ENCODE measurements at places on chromosomes 7 and 10.

DNA sequence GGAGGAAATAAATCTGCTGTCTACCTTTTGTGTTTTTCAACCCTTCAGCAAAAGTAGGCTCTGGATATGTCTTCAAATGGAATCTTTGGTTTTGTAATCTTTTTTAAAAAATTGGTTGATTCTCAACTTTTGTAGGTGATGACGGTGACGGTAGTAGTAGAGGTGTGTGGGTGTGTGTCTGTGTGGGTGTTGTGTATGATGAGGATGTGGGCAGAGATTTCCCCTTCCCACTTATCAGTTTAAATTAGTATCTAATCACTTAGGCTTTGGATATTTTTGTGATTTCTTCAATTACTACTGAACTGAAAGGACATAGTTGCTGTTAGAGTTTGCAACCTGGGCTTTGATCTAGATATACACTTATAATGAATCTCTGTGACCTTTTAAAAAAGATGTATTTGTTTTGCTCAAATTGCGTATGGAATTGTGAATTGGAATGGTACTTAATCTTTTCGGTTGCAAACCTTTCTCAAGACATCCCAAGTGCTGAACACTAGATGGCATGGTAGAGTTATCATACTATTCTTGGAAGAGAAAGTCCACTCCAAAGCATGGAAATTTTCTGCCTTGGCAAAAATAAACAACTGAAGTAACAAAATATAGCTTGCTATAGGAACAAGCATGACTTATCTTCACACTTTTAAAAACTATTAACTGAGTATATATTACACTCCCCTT is 51.9 kb upstream of the A1CF start:
- DNase-seq: no peak

GRCh38 chr7:143369678-143370651 is 7.5 kb upstream of the FAM131B start:
- DNase-seq: no peak

DNA sequence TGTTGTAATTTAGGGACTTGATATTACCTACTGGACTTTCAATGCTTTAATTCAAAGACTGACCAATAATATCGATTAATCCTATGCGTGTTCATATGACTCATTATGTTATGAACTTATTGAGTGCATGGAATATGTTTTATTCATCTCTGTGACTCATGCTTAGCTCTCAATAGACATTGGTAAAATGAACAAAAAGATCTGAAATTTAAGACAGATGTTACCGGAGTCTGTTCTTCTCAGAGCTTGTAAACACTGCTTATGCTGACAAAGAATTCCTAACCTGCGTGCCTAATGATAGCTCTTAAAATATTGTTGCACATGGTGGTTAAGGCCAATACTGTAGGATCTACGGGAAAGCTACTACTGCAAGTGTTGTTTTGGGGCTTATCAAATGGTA is 131.5 kb upstream of the ACBD5 start:
- no peak for DNase-seq

- DNase-seq: no peak
These were observed 147.1 kb downstream of the BUB3 start for GRCh38 chr10:123301077-123301857.

DNA sequence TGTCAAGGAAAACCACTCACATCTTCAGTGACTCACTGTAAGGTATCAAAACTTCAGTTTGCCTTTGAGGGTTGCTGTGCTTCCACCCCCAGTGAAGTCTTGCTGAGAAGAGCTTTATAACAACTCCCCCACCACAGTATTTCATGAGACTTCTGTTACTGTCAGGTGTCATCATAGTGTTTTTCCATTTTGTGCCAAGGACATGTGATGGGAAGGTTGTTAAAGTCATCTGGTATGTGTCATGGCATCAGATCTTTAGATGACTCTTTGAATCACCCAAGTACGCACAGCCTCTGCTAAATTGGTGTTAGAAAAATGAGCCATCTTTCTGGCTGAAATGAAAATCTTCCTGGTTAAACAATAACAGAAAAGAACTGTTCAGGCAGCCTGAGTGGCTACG is 115.0 kb upstream of the CCDC6 start:
- no peak for DNase-seq

DNA sequence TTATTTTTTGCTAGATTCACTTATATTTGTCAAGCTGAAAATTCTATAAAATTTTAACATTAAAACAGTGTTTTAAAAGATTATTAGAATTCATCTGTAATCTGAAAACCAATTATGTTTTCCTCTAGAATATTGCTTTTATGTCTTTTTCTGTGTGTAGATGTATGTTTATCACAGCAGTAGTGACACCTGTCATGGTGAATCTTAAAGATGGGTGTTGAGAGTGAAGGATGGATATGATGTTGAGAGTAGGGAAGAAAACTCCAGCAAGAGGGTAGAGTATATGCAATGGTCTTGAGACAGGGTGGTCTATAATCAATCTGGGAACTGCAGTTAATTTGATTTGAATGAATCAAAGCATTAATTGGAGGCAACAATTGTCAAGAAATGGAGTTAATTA is 336.9 kb upstream of the CDC14C start:
- no peak for DNase-seq

DNA sequence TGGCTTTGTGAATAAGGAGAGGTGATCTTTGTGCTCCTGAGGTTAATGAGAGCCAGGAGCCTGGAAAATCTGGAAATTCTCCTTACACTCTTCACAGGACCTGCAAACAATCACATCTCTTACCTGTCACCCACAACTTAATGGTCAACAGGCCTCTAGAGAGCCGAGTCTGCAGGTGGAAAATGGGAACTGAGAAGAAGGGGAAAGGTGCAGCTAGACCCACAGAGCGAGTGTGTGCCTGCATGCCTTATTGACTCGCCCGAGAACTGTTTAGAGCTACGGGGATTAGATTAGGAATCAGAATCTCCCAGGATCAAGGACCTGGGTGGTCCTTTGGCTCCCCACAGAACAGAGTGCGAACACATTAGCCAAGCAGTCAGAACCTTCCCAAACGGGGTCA is 329.6 kb downstream of the PTEN start:
- DNase-seq: no peak

- no peak for DNase-seq
These were observed 31.6 kb upstream of the LYZL1 start for GRCh38 chr10:29257106-29257783.

DNA sequence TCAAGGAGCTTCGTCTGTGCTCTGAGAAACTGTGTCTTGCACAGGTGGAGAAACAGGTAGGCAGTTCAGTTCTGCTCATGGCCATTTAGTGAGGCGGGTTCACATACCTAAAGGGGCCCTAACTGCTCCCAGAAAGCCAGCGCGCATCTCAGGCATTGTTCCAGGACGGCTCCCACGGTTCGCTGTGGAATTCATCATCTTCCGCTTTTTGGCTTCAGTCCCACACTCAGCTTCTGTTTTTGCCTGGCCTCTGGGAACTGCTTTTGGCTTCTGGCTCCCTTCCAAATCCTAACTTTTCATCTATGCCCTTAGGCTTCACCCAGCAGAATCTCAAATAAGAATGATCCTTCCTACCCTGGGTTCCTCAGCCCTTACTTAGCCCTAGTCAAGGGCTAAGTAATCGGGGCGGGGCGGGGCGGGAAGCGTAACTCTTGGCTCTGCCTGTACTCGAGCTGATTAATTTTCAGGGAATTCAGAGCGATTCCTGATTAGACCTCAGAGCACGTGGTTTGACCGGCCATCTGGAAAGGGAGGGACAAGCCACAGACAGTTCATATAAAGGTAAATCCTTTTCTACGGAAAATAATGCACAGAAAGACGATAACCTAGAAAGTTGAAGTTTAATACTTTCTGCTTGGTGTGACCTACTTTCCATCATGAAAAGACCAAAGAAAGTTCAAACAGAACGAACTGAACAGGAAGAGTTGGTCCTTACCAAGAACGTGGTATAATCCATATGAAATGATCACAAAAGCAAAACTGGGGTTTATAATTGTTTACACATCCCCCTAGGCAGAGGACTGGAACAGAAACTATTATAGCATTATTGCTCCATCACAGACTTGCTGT is 105.7 kb downstream of the ST8SIA6 start:
- DNase-seq: no peak

- no peak for DNase-seq
These were observed 715.0 kb downstream of the AUTS2 start for GRCh38 chr7:70313271-70313670.

DNA sequence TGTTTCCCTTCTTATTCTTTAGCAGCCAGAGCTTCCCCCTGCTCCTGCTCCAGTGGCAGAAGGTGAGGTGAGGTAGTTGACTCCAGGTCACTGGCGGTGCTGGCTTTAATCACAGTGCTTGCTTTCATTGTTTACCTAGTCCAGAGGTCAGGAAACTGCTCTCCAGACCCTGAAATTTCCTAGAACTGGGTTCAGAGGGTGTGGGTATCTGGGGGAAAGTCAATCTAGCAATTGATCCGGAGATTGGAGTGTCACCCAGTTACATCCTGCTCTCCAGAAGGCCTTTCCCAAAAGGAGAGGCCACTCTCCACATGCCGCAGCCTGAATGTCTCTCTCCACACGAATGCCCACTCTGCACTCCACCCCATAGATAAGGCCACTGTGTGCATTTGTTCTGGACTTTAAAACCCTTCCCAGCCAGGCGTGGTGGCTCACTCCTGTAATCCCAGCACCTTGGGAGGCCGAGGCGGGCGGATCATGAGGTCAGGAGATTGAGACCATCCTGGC is 2.1 kb upstream of the MBL2 start:
- no peak for DNase-seq

DNA sequence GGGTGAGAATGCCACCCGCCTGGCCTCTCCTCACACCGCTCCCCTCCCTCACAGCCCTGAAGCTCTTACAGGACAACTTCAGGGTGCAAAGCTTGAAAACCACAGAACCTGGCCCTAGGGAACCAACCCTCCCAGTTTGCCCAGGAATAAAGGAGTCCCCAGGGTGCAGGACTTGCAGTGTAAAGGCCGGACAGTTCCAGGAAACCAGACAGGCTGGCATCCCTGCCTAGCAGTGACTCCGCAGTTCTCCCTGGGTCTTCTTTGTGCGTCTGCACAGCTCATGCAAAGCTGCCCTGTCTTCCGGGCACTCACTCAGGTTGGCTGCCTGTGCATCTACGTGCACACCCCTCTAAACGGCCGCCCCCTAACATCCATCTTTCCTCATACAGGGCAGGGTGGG is 36.1 kb downstream of the HSPA12A start:
- DNase-seq: no peak

DNA sequence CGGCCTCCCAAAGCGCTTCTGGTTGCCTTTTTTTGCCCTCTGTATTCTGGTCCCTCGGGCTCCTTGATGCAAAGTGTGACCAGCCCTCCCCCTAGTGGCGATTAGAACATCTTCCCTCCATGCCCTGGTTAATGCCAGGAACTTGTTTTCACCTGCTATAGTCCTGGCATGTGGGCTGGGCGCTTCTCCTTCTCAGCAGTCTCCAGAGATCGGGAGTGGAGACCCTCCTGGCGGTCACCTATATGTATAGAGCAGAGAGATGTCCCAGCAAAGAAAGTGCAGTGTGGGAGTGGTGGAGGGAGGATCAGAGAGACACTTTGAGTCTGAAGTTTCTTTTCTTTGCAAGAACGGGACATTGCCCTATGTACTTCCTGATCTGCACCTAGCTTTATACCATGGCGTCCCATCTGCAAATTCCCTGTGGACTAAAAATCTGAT is 264.1 kb downstream of the OTUD1 start:
- peak; percentile 32 for DNase-seq

GRCh38 chr7:120717166-120717565 is 140.8 kb downstream of the TSPAN12 start:
- DNase-seq: no peak

GRCh38 chr10:132282667-132283603 is 24.8 kb downstream of the STK32C start:
- DNase-seq: no peak

DNA sequence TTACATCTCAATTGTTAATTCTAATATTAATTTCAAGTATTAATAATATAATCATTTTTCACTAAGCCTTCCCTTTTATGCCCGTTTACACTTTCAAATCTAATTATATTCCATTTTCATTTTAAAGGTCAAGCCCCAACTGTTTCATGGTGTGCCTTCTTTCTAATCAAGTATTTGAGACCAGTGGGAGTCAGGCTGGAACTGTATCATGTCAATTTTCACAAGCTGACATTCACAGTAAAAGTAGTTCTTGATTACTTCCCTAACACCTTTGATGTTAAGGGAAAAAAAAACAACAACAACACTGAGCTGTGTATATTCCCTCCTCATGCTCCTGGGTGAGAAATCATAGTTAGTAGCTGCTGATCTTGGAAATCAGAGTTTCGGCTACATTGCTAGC is 38.1 kb downstream of the SFTPD start:
- no peak for DNase-seq

GRCh38 chr7:156222151-156222550 is 409.9 kb upstream of the SHH start:
- no peak for DNase-seq

- DNase-seq: no peak
These were observed 18.0 kb upstream of the STARD3NL start for GRCh38 chr7:38160003-38160571.

DNA sequence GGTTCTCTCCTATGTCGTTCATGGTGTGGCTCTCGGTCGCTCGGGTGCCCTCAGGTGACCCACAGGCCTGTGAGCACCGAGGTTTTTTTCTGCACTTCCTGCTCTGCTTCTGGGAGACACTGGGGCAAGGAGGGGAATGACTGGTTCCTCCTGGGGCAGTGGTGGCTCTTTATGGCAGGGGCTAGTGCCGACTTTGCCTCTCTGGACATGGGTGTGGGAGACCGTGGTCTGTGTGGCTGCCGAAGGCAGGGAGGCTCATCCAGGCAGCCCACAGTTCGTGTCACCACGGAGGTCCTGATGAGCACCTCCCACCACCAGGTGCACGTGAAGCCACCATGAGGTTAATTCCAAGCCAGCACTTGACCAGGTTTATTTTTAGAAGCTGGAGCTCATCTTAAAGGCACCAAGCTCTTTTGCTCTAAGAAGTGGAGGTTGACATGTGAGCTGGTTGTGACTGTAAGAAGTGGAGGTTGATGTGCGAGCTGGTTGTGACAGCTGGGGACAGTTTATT is 24.7 kb upstream of the DPYSL4 start:
- peak; percentile 8 for DNase-seq

- DNase-seq: no peak
These were observed 166.9 kb downstream of the PTPRN2 start for GRCh38 chr7:158420591-158421340.

GRCh38 chr7:127913686-127914085 is 117.6 kb downstream of the LRRC4 start:
- no peak for DNase-seq

DNA sequence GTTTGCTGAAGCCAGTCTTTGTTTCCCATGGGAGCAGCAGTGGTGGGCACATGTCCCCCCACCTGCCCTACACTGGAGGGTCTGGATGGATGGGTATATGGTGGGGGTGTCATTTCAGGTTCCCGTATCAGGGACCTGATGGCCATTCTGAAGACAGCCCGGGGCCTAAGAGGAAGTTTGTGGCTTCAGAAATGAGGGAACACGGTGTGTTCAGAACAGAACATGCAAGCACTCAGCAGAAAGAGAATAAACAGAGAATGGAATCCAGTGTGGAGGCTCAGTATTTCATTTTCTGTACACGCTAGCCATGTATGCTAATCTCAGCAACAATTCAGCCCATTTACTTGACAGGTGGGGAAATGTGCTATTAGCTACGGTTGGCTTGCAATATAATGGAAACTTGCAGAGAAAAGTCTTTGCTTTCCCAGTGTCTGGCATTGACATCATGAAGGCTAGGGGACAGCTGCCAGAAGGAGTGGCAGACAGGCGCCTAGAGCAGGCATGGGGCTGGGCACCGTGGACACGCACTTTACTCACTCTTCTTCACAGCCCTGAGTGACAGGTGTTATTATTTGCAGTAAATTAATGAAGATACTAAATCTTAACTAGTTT is 98.6 kb downstream of the ELMO1 start:
- no peak for DNase-seq

- DNase-seq: no peak
These were observed 150.4 kb downstream of the SRPK2 start for GRCh38 chr7:105238198-105238765.
